ENCODE measurements at places on chromosomes 13 and 19.

GRCh38 chr19:45591004-45591637 is 6.5 kb upstream of the OPA3 start:
- no peak for DNase-seq

DNA sequence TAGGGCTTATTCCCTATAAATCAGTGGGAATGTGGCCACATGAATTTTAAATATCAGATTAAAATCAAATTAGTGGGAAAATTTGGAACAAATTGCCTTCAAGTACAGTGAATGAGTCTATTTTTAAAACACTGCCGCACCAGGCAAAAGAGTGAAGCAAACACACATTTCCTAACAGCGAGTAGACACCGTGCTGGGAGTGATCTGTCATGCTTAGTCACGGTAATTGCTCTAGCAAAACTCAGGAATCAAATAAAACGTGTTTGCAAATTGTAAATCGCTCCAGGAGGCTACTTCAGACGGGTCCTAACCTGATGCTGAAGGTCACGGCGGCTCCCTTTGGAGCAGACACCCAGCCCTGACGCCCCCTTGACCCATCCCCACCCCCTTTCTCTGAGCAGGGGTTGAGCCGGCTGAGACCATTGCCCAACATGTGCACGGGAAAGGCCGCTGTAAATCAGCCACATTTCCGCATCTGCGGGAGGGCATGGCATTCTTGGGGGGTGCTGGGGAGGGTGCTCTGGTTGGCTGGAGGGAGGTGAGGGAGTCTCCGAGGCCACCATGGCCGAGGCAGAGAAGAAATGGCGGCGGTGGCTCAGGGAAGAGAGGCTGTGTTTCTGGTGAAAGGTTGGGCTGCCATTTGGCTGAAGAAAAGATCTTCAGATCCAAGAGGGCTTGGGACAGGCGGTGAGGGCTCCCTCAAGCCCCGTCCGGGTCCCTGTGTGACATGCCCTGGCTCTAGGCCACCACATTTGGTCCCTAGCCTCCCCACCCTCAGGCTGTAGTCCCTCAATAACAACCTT is 8.9 kb downstream of the CEBPA start:
- DNase-seq: no peak

- no peak for DNase-seq
Observed at GRCh38 chr13:77872995-77873394, 45.6 kb downstream of the EDNRB start.

DNA sequence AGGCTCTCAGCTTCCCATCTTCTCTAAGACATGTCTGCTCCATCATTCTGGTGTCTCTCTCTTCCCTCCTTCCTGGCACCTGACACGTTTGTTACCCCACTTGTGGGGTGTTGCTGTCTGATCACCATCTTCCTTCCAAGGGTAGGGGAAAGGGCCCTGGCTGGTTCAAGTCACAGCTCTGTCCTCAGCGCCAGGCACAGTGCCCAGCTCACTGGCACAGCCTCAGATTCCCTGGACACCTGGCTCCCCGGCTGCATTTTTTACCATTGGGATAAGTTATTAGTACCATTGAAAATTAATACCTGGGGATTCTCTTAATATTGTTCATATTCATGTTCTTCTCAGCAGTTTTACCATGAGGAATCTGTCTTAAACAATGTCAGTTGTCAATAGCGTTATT is 50.8 kb upstream of the LDLR start:
- no peak for DNase-seq

GRCh38 chr13:39389013-39389412 is 214.0 kb downstream of the LHFPL6 start:
- no peak for DNase-seq

DNA sequence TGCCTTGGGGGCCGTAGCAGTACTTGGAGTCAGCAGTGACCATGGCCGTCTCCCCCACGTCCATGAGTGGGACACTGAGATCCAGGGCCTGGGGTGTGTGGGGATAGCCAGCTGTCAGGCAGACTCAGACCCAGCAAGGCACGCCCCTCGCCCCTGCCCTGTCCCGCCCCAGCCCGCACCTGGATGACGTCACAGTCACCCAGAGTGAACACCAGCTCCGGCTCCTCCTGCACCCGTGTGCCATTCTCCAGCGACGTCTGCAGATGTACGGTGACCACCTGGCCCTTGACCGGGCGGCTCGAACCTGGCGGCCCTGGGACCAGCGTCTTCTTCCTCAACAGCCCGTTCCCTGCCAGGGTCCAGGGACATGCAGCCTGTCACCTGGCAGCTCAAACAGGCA is 4.0 kb downstream of the FKBP8 start:
- no peak for DNase-seq

- DNase-seq: no peak
Observed at GRCh38 chr19:39261704-39262103, 6.5 kb upstream of the IFNL2 start.

- DNase-seq: no peak
Observed at GRCh38 chr19:42140125-42140754, 8.0 kb upstream of the POU2F2 start.

DNA sequence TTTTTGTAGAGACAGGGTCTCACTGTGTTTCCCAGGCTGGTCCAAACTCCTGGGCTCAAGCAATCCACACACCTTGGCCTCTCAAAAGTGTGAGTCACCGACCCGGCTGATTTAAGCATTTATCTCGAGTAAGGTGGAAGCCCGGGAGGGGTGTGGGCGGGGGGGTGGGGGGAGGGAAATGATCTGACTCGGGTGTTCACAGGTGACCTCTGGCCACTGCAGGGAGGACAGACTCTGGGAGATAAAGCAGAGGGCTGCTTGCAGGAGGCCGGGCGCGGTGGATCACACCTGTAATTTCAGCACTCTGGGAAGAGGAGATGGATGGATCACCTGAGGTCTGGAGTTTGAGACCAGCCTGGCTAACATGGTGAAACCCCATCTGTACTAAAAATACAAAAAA is 7.9 kb downstream of the DENND1C start:
- DNase-seq: no peak

- DNase-seq: no peak
Observed at GRCh38 chr19:13329766-13330165, 176.5 kb downstream of the CACNA1A start.

DNA sequence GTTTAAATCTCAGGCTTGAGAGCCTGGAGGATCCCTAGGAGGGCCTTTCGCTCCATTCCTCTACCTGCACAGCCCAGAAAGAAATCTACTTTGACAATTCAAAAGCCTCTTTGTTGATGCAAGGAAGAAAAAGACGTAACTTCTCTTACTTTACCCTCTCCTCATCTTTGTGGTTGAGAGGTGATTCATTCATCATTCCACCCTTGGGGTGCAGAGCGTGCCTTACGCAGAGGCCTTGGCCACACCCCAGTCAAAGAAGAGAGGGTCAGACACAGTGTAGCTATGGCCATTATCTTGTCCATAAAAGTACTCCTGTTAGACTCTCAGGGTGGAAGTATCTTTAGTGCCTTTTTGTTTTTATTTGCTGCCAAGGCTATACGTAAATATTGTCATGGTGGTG is 184.0 kb downstream of the IRS2 start:
- DNase-seq: no peak

DNA sequence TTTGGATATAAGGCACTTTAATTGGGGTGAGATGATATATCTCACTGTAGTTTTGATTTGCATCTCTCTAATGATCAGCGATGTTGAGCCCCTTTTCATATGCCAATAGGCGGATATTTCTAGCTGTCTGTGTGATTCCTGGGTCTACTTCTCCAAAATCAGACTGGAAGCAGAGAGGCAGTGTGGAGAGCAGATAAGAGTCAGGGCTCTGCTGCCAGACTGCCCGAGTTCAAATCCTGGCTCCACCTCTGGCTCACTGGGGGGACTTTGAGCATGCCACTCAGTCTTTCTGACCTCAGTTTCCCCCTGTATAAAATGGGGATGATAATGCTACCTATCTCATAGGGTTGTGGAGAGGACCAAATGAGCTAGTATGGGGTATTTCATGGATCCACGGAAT is 24.0 kb upstream of the ACP7 start:
- DNase-seq: no peak

DNA sequence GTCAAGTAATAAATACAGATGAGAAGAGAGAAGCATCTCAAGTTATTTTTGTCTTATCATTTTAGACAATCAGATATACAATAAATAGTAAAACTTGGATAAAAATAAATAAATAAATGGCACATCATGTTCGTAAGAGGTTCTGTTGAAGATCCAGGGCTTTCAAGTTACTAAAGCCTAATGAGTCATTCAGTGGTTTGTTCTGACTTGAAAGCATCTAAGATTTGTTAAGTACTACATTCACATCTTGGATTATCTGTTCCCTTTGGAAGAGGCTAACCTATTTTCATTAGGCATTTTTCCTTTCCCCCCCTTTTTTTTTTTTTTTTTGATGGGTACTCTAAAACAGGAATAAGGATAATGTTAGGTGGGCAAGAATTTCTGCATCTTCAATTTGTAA is 429.3 kb downstream of the PCDH20 start:
- no peak for DNase-seq

DNA sequence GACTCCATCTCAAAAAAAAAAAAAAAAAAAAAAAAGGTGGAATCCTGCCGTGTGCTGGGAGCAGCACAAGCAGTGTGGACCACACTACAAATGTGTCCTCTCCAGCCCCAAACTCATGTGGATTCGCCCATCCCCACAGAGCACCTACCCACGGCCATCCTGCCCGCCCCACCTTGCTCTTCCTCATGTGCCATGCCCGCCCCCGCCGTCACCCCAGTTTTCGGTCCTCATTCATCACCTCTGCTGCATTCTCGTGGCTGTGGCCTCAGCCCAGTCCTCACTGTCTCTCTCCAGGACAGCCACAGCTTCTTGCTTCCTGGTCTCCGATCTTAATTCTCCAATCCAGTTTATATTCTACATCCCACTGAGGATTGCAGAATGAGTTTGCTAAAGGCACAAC is 80.0 kb upstream of the TM9SF2 start:
- DNase-seq: no peak

DNA sequence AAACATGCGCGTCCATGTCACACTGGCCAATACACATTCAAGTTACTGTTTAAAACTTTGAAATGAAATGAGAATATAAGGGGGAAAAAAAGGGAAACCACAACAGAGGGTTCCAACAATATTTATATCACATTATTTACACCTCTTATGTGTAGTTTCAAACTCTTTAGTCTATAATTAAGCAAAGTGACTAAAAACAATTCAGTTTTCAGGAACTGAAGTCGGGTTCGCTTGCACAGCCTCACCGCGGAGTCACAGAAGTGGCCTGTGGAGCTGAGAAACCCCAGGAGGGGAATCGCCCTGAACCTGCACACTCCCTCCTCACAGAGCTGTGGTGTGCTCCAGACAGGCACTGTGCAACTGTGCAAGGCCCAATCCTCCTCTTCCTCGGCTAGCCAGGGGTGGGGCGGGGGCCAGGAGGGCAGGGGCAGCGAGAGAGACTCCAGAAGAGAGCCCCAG is 75.9 kb downstream of the STK24 start:
- DNase-seq: no peak

DNA sequence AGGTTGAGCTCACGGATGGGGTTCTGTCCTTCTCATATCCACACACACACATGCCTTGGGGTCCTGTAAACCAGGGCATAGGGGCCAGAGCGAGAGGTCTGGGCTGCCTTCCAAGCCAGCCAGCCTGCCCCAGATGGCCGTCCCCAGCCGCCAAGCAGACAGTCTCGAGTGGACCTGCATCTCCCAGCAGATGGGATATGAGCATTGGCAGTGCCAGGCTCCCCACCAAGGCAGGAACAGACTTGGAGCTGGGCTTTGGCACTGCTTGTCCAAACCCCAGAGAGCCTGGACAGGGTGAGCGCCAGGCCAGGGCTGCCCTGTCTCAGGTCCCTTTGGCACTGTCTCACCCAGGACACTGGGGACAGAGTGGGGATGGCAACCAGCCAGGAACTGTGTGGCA is 130.4 kb downstream of the DPF1 start:
- DNase-seq: no peak

DNA sequence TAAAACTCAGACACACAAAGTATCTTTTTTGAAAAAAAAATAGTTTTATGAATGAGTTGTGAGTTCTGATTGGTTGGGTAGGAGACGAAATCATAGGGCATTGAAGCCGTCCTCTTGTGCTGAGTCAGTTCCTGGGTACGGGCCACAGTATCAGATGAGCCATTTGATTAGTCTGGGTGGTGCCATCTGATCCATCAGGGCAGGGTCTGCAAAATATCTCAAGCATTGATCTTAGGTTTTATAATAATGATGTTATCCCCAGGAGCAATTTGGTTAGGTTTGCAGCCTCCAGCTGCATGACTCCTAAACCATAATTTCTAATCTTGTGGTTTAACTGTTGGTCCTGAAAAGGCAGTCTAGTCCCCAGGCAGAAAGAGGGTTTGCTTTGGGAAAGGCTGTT is 1310.6 kb downstream of the SLITRK1 start:
- DNase-seq: no peak

- no peak for DNase-seq
Observed at GRCh38 chr13:108120856-108121255, 94.5 kb downstream of the LIG4 start.

DNA sequence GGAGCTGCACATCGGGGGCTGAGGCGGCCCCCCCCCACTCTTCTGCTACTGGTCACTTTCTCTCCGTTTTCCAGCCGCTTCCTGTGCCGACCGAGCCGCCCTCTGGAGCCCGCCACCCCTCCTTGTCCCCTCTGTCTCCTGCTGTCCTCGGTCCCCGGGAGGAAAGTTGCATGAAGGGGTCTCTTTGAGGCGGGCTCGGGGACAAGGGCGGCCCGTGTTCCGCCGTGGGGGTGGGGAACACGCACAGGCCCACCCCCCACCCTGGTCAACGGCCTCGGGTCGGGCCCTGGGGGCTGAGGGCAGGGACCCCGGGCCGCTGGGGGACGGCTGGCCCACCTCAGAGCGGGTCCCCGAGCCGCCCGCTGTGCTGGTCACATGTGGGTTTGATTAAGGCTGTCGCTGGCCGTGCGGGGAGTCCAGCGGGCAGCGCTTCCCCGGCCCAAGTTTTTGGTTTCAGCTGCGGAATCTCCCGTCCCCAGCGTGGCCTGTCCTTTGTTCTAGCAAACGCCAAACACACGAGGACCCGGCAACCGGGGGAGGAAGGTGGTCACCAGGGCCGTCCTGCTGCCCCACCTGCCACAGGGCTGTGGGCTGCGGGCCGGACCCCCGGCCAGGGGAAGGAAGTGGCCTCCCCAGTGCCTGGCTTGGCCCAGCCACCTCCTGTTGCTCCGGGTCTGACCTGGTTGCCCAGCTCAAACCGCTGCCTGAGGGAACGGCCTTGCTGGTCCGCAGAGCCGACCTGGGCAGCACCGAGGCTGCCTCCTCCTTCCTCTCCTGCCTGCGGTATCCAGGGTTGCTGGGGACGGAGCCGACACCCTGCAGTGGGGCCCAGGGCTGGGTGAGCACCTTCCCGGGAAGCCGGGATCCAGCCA is 1.9 kb downstream of the EFNA2 start:
- no peak for DNase-seq

DNA sequence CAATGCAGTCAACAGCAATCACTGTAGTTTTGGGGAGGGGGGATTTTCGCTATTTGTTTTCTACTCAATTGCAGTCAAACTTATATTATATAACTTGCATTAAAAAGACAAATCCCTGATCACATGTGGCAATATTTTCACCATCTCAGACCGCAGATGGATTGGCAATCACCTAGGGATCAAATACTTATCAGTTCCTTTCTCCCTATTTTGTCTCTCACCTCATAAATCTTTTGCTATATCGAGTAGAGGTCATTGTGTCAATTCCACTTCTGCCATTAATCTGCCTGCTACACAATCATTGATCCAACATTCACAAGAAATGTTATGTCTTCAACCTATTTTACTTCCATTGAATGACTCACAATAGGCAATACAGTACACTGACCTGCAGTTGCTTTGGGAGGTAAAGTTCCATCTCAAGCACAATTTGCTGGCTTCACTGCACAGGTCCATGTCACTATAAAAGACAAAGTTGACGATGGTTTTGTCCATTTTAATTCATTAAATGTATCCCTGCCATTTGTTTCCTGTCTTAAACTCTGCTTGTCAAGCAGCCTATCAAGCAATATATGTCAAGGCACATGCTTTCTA is 415.8 kb upstream of the PCDH9 start:
- no peak for DNase-seq
